ENCODE measurements at places on chromosomes 3 and 15. TPM values are rescaled to one million over a fixed set of nuclear protein-coding genes. Genes with fewer than 3 reads are reported as not detected.

DNA sequence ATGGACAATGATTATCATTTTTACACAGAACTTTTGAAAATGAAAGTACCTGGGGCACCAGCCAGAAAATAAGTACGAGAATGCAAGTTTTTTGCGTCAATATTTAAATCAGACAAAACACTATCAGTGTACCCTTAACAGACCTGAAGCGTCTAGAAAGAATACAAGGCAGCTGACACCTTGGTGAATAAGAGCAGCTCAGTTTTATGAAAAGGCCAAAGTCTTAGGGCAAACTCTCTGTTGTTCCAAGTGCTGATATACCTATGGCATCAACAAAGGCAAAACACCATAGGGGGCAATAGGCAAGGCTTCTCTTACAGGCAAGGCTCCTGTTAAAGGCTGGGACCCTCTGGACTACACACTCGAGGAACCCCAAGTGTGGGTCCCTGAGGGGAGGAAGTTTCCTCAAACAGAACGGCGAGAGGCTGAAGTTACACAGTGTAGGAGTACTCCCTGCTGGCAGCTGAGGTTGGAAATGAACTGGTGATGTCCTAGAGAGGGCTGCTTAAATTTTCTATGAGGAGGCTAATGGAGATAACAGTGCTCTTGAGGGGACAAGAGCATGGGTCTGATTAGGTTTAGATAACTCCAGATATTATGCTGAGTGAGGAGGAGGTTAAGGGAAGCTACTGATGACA is 291.0 kb downstream of the TIGIT start:
- no peak for DNase-seq

- no peak for DNase-seq
Measured at GRCh38 chr3:115616461-115616860, 6.8 kb upstream of the GAP43 start.

DNA sequence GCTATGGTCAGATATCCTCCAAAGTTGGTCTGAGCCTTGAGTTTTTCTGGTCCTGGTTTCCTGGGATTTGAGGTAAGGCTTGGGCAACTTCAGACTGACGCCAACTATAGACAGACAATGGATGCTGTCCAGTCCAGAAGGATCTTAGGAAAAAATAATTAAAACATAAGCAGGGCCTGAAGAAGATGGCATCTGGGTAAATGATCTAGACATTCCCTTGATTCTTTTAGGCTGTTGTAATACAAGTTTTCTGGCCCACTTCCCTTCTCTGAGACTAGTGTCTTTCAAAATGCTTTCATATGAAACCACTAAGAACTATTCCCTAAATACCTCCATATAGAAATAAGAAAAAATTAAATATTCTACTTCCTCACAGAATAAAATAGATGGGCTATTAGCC is 47.7 kb upstream of the PLXND1 start:
- no peak for DNase-seq

- no peak for DNase-seq
Measured at GRCh38 chr3:9491506-9491905, 62.1 kb downstream of the LHFPL4 start.

DNA sequence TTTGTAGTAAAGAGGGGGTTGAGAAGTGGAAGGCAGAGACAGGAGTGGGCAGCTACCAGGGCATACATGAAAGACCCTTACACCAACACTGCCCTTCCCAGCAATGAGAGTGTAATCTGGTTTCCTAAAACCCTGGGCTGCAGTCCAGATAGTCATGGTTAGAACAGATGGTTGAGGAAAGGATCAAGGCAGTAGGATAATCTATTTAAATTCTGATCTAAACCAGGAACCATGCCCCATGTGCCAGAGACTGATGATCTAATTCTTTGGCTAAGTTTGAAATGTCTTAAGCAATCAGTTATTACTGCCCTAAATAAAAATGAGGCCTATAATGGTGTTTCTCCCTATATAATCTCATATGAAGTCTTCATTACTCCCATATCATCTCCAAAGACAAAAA is 59.6 kb downstream of the PRTG start:
- DNase-seq: no peak

DNA sequence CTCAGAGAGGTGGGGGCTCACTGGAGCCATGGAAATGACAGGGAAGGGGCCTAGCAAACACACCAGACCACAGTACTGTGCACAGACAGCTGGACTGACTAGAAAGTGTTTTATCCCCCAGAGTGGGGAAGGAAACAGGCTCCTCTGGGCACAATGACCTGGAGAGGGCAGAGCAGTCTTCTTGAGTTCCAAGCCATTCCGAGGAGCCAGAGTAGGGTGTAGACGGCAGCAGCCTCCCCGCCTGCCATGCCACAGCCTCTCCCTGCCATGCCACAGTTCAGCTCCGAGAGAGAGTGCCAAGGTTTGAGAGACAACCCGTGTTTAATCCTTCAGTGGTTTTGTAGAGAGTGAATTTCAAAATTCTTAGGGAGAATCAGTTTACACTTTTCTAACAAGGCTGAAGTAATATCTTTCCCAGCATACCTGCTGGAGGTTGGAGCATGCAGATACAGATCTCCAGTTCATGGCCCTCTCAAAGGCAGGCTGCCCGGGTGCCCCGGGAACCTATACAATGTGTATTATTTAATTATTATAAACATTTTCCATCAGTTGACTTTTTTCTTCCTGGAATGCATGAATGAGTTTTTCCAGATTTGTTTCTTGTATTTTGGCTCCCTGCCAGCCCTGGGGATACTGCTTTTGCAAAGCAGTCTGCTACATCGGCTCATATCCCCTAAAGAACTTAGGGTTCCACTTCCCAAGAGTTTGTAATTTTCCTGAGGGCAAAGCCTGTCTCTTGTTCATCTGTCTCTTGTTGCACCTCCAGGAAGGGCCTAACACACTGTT is 3.2 kb downstream of the PODXL2 start:
- DNase-seq: no peak

GRCh38 chr3:162295323-162295983 is 798.8 kb downstream of the OTOL1 start:
- no peak for DNase-seq

DNA sequence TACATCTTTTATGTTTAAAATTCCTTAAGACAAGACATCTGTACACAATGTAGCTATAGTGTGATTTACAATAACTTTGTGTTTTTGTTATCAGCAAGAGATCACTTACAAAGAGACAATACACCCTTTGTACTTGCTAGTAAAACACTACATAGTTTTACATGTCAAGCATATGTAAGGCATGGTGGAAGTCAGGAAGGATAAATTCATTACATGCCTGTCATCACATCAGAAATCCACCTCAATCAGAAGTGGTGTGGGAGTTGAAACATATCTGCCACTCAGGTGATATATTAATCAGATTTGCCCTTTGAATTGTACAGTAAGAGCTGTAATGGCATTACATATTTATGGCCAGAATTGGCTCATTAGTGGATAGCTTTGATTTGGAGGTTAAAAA is 95.5 kb downstream of the MBNL1 start:
- no peak for DNase-seq

- DNase-seq: no peak
Measured at GRCh38 chr15:62142736-62143135, 22.3 kb downstream of the C2CD4B start.

DNA sequence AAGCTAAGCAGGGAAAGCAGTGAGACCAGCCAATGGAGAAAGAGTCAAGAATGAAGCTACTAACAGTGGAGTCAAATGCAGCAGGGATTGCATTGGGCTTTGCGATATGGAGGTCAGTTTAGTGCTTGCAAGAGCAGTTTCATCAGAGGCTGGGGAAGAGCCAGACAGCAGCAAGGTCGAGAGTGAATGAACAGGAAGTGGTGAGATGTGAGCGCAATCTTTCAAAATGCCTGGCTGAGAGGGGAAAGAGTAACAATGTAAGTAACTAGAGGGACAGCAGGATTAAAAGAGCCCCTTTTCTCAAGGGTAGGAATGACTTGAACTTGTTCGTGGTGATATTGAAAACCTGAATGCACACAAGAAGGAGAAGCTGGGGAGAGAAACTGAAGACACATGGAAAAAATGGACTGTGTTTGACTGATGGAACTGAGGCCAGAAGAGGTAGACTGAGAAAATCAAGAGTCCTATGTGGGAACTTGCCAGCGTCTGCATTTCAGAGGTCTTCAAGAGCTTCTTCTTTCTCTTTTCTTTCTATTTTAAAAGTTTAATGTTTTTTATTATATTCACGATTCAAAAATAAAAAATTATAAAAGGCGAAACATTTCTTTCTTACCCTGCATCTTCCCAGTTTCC is 30.6 kb upstream of the GPR160 start:
- no peak for DNase-seq

DNA sequence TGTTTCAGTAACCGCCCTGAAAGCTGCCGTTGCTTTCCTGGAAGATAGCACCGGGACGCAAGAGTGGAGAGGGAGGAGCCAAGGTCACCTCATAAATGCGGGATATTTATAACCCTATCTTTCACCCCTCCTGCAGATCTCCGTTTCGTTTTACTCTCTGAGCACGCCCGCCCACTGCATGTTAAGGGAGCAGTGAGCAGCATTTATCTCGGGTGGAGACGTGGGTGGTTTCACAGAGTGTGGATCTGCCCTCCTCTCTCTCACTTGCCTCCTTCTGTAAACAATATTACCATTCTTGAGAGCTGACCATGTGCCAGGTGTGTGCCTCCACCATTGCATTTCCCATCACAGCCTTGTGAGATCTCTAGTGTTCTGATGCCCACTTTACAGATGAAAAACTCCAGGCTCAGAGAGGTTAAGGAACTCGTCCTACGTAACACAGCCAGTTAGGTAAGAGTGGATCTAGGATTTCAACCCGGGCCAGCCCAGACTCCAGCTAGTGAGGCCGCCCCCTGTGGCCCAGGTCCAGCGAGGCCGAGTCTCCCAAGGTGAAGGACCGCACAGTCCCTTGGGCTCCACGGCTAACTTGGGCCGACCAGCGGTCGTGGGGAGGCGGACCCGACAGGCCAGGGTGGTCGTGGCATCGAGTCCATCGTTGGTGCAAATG is 16.9 kb upstream of the SEMA4B start:
- no peak for DNase-seq

DNA sequence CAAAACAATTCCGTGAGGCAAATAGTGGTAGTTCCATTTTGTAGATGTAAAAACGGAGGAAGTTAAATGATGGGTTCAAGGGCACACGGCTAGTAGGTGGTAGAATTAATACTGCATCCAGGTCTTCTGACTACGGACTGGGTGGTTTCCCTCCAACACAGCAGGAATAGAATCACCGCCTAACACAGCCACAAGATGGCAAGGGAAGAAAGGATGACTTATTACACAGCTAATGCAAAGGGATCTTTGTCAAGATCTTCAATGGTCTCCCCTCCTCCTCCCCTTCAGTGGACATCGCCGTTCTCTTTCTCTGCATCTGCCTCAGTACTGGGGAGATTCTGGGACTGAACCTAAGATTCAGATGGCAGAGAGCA is 524 bp upstream of the TOPBP1 start:
- DNase-seq: no peak

- DNase-seq: no peak
Measured at GRCh38 chr15:50531766-50532165, 14.7 kb downstream of the USP50 start.

- DNase-seq: no peak
Measured at GRCh38 chr3:134846911-134847317, 51.9 kb downstream of the EPHB1 start.

GRCh38 chr15:78768096-78768495 is 43.2 kb downstream of the ADAMTS7 start:
- no peak for DNase-seq

GRCh38 chr15:95957861-95958260 is 372.6 kb upstream of the NR2F2 start:
- no peak for DNase-seq

DNA sequence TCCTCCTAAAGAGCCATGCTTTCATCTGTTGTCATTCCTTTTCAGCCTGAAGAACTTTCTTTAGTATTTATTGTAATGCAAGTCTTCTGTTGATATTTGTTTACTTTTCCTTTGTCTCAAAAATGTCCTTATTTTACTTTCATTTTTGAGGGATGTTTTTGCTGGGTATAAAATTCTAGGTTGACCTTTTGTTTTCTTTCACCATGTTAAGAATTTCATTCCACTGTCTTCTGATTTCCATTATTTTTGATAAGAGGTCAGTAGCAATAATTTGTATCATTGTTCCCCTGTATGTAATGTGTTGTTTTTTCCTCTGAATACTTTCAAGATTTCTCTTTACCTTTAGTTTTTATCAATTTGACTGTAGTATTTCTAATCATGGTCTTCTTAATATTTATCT is 91.1 kb downstream of the RSRC1 start:
- no peak for DNase-seq

DNA sequence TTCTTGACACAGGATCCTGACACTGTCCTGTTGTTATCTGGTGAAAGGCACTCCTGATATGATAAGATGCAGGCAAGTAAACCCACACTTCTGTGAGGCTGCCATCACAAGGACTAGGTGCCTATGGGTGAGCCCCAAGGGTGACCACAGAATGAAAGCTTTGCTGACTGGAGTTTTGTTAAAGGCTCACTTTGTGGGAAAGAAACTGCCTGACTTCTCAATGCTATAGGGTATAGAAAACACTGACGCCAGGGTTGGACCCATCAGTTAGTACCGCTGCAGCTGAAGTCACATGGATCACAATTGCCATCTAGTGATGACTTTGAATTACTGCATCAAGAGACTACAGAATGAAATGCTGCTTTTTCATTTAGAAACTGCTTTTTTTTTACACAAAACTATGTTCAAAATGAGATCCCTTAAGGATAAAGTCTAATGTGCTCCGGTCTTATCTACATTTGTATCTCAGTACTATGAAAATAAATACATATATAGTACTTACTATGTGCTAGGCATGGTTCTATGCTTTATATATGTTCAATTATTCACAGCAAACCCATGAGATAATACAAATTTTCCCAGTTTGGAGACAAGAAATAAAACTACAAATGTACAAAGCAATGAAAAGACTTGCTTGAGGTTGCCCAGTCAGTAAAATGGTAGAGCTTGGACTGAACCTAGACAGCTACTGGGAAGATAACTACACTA is 64.2 kb upstream of the CMSS1 start:
- DNase-seq: no peak

DNA sequence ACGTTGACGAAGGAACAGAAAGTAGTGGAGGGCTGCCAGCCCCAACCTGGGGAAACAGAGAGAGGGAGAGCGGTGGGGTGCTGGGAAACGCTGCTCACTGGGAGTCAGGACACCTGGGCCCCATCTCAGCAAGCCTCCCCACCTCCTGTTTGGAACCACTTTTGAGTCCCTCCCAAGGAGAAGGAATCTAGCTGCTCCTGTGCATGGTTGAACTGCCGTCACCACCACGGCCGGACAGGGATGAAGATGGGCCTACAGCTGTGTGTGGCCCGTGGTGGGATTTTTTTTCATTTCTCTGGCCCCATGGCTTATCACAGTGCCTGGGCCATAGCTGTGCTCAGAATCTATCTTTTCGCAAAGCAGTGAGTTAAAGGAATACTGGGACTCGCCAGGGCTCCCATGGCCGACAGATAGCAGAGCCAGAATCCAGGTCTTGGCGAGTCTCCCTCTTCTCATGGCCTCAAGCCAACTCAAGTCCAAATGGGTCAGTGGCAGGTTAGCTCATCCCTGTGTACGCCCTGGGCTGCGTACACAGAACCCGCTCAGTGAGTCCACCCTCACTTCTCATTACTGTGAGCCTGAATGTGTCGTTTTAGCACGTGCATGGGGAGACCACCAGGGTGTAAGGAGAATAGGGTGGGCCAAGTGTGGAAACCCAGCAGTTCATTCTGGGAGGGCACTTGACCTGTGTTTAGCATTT is 271.2 kb downstream of the FAM43A start:
- DNase-seq: peak; percentile 91

Gene RARRES1
- total RNA-seq: 742 TPM

Gene SMAD6
- 28.5 TPM for total RNA-seq

Gene GTPBP8
- 19.2 TPM for total RNA-seq

Gene MUC4
- total RNA-seq: 36.1 TPM

Gene CORO2B
- total RNA-seq: 4.7 TPM

Gene SSUH2
- not detected for total RNA-seq

Gene RAD18
- 35.4 TPM for total RNA-seq
